ENCODE measurements at places on chromosomes 3 and 15.

GRCh38 chr15:22786868-22787698 lies 639 bp downstream of the NIPA1 start:
- DNase-seq = peak; percentile 15

GRCh38 chr15:69963385-69963784 lies 134.3 kb downstream of the TLE3 start:
- DNase-seq = no peak

GRCh38 chr3:31533169-31534064 lies 692 bp downstream of the STT3B start:
- peak; percentile 29 for DNase-seq

DNA sequence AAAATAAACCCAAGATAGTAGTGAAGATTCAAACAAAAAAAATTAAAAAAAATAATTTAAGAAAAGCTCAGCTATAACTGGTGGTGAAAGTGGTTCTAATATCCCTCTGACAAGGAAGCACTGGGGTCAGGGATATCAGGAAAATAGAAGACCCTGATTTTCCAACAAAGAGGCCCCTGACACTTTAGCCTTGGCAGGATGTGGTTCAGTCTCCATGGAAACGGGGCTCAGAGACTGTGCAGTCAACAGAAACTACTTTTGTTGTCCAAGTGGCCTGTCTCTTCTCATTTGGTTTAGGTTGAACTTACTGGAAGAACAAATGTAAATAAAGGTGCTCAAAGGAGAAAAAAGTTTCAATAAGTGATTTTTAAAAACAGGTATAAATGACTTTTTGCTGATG lies 27.2 kb downstream of the INTS14 start:
- no peak for DNase-seq

- DNase-seq = no peak
Measured at GRCh38 chr3:71511037-71511436, 72.5 kb downstream of the FOXP1 start.
